Suppressor macrophage (primary cell): ENCODE measurements at places on chromosomes 7 and 10.

- no peak for DNase-seq
Observed at GRCh38 chr7:51239691-51240090, 76.9 kb downstream of the COBL start.

DNA sequence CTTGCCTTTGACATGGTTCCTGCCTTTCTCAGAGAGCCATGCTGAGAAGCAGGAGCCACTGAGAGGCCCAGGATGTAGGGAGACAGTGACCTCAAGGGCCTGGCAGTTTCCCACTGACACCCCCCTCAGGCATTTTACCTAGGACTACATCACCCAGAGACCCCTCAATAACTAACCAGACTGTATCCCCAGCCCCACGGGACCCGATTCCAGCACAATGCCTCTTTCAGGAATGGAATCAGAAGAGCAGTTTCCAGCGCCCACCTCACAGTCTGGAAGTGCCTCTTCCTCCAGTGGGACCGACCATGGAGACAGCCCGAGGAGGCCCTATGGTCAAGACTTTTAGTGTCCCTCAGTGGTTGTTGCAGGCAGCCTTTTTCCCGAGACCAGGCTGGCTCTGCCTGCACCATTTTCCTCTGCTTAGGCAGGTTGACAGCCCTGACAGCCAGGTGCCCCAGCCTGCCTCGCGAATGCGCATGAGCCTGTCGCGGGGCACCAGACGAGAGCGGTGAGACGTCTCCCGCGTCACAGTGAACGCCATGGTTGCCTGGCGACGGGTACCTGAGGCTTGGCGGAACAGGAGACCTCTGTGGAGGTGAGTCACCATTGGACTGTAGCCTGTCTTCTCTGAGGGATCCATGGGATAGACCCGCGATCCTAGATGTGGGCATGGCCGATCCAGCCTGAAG is 28.4 kb upstream of the ZNF273 start:
- no peak for DNase-seq

- DNase-seq = no peak
Observed at GRCh38 chr10:99781734-99782429, 558 bp upstream of the ABCC2 start.

DNA sequence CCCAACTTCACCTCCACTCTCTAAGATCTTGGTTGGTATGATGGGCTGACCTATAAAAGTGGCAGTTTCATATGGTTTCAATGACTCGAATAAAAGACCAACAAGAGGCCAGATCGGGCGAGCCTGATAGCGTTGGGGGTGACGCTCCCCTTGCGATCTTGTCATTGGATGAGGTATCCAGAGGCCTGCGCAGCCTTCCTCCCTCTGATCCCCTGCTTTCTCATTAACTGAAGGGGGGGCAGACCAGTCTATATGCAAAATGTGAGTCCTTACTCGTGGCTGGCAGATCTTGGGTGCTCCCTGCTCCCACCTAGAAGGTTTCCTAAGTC is 937 bp upstream of the COBL start:
- DNase-seq = no peak

DNA sequence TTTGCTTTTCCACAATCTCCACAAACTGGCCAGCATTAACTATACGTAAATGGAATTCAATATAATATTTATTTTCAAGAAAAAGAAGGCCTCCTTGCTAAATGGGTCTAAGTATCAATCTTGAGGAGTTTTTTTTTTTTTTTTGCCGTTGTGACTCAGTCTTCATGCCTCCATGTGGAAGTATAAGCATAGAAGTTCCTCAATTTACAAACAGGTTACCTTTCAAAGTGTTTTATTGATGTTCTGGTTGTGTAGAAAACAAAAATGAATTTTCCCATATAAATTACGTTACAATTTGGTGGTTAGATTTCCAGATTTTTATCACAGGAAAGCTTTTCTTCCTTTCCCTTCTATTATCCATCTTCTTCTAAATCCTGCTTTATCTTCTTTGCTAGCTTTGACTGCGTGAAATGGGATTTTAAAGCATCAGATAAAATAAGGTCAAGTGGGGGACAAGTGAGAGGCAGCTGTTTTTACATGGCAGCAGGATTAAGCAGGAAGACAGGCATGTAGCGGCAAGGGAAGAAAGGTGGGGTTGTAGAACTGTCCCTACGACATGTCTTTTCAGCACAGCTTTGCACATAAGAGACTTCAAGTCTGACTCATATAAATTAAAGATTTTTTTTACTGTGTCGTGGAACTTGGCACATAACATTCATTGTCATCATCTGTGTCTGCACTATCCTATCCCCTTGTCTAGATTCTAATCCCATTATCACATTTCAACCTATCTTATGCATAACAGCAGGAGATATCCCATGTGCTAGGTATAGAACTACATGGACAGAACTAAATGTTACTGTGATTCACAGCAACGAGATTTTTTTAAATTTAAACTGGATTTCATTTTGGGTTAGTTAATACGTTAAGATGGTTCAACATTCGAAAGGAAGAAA is 135.3 kb upstream of the FAM3C start:
- no peak for DNase-seq

DNA sequence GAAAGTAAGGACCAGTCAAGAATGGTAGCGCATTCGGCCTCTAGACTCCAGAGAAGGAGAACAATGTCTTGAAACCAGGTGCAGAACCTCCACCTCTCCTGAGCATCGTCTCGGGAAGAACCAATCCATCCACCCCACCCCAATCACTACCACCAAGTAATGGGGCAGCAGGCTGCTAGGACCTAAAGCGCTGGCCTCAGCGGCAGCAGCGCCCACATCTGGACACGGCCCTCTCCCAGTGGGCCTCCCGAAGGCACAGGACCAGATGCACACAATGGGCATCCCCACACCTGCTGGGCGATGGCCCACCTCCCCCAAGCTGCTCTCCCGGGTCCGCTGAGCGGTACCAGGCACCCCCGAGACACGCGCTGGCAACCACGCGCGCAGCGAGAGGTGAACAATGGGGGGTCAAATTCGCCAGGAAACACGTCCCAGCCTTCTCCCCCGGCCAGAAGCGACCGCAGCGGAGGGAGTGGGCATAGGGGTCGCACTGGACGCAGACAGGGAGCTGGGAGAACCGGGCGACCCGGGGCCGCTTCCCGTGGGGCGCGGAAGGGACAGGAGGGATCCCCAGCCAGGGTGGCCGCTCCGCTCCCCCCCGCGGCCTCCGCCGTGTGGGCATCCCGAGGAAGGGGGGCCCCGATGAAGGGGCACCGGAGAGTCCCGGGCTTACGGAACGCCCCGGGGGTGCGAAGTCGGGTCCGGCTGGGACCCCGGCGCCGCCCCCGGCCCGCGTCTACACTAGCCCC is 506 bp downstream of the CTTNBP2 start:
- no peak for DNase-seq

DNA sequence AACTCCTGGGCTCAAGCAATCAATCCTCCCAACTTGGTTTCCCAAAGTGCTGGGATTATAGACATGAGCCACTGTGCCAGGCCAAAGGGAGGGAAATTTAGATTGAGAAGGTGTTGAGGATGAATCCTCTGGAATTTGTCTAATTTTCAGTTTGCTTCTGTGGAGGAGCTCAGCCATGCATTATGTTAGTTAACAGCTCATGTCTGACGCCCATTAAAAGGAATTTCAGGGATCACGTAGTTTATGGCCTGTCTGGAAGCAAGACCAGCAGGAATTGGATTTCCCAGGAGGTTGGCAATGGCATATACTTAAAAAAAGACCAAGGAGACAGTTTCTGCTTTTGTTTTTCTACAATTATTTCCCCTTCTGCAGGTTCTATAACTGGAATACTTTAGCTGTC is 165.7 kb downstream of the OTUD1 start:
- DNase-seq = no peak

DNA sequence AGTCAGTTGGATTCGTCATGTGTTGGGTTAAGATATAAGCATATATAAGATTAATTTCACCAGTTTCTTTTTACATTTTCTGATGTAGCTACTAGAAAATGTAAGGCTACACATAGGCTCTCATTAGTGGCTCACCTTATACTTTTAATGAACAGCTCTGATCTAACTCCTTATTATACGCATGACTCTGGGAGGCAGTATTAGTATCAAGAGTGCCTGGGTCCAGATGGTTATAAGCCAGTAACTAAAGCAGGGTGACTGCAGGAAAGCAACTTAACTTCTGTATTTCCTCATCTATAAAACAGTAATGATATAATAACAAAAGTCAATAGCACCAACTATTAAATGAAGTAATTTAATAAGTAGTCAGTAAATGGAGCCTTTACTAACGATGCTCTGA is 1.4 kb upstream of the ELMO1 start:
- no peak for DNase-seq

DNA sequence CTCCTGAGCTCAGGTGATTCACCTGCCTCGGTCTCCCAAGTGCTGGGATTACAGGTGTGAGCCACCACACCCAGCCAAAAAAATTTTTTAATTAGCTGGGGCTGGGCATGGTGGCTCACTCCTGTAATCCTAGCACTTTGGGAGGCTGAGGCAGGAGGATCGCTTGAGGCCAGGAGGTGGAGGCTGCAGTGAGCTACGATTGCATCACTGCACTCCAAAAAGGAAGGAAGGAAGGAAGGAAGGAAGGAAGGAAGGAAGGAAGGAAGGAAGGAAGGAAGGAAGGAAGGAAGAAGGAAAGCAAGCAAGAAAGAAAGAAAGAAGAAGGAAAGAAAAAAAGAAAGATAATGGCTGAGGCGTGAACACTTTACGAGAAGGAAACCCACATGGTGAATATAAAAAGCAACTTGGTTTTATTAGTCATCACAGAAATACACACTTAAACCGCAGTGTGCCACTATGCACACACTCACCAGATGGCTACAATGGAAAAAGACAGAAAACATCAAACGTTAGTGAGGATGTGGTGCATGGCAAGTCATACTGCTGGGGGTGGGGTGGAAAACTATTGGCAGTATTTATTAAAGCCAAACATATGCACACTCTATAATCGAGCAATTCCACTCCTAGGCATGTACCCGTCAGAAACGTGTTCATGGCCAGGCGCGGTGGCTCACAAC is 4.4 kb upstream of the CCL26 start:
- DNase-seq = no peak

DNA sequence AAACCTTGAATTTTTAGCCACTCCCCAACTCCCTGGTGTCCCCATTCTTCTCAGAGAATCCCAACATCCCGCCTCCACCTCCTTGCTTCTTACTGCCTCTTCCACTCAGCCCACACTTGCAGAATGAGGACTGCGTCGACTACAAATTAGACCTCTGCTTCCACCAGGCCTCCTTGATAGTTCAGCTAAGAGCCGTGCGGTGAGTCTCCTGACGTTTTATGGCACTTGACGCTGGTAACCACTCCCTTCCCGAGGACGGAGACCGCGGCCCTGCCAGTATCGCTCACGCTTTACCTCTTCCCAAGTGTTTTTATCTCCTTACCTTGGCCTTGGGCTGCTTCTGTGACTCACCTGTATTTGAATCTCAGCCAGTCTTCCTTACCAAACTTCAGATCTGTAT is 31.1 kb downstream of the RBM17 start:
- DNase-seq = no peak

- DNase-seq = peak; percentile 45
Observed at GRCh38 chr7:99365318-99366141, 9.0 kb upstream of the ARPC1B start.

- no peak for DNase-seq
Observed at GRCh38 chr7:82757-83155, 109.6 kb upstream of the FAM20C start.

- DNase-seq = no peak
Observed at GRCh38 chr10:55786461-55787050, 574.5 kb downstream of the ZWINT start.

DNA sequence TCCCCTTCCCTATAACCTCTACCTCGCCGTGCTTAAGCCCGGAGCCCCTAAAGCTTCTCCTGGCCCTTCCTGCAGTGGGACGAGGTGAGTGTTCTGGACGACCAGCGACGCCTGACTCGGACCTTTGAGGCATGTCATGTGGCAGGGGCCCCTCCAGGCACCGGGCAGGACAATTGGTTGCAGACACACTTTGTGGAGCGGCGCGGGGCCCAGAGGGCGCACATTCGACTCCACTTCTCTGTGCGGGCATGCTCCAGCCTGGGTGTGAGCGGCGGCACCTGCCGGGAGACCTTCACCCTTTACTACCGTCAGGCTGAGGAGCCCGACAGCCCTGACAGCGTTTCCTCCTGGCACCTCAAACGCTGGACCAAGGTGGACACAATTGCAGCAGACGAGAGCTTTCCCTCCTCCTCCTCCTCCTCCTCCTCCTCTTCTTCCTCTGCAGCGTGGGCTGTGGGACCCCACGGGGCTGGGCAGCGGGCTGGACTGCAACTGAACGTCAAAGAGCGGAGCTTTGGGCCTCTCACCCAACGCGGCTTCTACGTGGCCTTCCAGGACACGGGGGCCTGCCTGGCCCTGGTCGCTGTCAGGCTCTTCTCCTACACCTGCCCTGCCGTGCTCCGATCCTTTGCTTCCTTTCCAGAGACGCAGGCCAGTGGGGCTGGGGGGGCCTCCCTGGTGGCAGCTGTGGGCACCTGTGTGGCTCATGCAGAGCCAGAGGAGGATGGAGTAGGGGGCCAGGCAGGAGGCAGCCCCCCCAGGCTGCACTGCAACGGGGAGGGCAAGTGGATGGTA is 9.2 kb downstream of the EPHB6 start:
- DNase-seq = no peak

GRCh38 chr7:20140291-20141001 is 76.7 kb downstream of the MACC1 start:
- DNase-seq = no peak

DNA sequence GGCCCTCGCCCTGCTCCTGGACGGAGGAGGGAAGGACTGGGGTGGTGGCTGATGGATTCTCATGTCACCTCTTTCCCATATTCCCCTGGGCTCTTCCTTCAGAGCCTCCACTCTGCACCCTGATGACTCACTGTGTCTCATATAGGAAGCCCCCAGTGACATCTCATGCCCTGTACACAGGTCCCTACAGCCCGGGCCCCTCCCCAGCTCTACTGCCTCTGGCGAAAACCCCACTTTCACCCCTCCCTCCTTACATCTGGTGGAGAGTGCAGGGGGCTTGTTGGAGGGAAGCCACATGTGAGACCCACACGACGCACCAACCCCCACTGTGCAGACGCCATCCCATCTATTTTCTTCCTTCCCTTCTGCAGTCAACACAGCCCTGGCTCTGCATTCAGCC is 72.8 kb upstream of the ZNF479 start:
- DNase-seq = no peak

DNA sequence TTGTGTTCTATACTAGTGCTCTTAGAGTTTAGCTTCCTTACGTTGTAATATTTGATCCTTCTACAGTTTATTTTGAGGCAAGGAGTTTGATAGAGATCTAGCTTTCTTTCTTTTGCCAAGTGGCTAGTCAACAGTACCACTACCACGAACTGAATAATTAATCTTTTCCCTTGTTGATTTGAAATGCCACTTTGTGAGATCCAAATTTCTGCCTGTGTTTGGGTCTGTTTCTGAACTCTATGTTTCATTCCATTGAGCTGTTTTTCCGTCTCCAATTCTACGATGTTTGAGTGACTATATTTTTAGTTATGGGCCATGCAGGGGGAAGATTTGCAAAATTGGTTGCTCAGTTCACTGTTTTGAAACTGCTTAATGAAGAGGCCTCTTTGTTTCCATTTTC is 134.7 kb downstream of the KIAA1217 start:
- no peak for DNase-seq

DNA sequence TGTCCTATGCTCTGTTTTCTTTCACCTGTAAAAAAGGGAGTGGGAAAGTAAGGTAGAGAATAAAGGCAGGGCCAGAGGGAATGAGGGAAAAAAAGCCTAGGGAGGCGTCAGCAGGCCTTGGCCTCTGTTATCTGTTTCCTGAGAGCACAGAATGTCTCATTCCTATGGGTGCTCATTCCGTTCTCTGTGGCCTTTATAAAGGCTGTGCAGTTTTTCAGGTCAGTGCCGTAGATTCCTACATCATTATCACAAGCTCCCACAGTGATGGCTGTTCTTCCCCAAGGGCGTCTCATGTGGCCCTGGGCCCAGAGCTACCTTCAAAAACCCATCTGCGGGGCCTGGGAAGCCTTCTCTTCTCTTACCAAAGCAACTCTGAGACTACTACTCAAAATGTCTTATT is 16.7 kb upstream of the AKR1B10 start:
- DNase-seq = no peak
